ENCODE measurements at places on chromosomes 2 and 18. TPM values are rescaled to one million over a fixed set of nuclear protein-coding genes. Genes with fewer than 3 reads are reported as not detected.

DNA sequence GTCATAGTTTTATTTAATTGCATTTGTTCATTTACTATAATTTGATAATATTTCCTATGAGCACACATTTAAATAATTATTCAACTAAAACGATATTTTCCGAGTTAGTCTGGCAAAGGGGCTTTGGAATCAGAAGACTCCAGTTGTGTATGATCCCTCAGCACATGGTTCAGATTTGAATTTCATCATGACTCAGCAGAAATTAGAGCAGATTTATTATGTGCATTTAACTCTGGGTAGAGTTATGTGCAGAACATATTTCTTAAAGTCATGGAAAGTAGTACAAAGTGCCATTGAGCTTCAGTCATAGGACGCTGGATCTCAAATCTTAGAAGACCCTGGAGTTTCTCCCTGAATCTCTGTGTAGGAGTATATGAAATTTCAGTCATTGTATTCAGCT is 106.7 kb downstream of the ADCYAP1 start:
- no peak overlapping the region for H3K27ac ChIP-seq
- no peak for DNase-seq
- H3K36me3 ChIP-seq, result no peaks in the 10 kb centered on the region
- H3K27me3 ChIP-seq, result no peaks in the 10 kb centered on the region
- H3K4me1 ChIP-seq, result no peaks in the 10 kb centered on the region

DNA sequence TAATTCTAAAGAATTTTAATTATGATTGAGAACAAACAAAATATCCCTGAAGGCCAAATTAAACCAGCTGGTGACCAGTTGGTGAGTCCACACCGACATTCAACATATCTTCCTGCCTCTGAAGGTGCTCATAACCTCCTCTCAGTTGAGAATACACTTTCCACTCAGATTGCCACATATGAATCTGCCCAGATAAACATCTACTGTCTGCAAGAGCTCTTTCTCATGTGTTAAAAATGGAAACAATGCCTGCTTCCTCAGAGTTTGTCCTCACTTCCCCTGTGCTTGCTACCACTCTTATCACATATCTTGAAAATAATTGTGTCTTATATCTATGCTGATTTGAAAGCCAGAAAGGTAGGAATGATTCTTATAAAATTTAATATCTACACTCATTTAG is 177.7 kb upstream of the GULP1 start:
- no peak for DNase-seq
- H3K4me1 ChIP-seq, result no peaks in the 10 kb centered on the region
- H3K27me3 ChIP-seq, result no peaks in the 10 kb centered on the region
- H3K27ac ChIP-seq, result no peak overlapping the region
- no peaks in the 10 kb centered on the region for H3K36me3 ChIP-seq

- H3K27me3 ChIP-seq, result no peaks in the 10 kb centered on the region
- H3K36me3 ChIP-seq, result peaks cover 16% of the 10 kb centered on the region
- H3K4me3 ChIP-seq, result no peak overlapping the region
- no peak overlapping the region for H3K27ac ChIP-seq
Observed at GRCh38 chr2:159119652-159120257, 151.3 kb downstream of the TANC1 start.

Gene TNP1
- total RNA-seq, result not detected

DNA sequence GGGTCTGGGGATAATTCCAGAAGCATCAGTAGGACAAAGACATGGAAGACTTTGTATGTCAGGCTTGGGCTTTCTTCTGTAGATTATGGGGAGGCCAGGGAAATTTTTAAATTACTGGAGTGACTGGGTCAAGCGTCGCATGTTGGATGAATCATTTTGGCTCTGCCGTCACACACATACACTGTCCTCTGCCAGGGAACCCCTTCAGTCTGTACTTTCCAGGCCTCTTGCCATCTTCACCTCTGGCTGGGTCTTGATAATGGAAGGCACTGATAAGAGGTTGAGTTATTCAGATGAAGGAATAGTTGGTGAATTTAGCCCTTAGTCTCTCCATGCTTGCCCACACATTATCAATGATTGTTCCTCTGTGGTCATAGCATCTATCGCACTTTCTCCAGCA is 895.1 kb upstream of the CELF4 start:
- no peak for DNase-seq
- H3K27me3 ChIP-seq, result no peaks in the 10 kb centered on the region
- no peak overlapping the region for H3K27ac ChIP-seq
- no peak overlapping the region for H3K4me3 ChIP-seq
- no peaks in the 10 kb centered on the region for H3K36me3 ChIP-seq
- H3K4me1 ChIP-seq, result no peaks in the 10 kb centered on the region

DNA sequence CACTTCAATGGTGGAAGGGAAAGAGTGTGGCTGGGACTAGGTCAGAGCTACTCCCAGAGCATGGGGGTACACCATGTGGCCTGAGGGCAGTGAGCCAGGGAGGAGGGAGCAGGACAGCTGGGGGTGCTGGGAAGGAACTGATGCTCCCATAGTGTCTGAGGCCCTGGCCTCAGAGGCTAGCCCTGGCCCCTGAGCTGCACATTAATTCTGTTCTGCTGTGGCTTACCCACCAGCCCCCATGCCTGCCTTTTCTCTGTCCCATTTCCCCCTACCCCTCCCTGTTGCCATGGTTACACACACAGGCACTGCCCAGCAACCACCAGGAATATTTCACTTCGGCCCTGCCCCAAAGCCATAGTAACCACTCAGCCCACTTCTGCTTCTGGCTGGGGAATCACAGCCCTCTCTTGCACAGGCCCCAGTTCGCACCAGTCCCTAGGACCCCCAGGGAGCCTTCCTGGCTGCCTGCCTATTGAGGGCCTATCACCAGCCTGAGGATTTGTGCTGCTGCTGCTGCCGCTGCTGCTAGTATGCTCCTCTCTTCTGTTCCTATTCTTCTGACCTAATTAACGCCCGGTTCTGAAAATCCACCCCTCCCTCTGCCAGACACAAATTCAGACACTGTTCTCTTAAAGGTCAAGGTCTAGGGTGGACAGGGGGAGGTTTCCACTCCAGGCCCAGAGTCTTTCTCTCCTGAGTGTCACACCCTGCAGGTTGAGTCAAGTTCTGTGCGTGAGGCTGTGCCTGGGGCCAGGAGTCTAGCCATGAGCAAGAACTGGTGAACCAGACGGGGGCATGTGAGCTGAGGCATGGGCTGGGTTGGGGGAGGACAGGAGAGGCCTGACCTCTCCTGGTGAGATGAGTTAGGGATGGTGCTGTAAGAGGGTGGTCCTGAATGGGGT is 87.1 kb upstream of the MCFD2 start:
- H3K27me3 ChIP-seq, result no peaks in the 10 kb centered on the region
- H3K4me1 ChIP-seq, result peaks cover 22% of the 10 kb centered on the region
- peaks cover 17% of the 10 kb centered on the region for H3K36me3 ChIP-seq

DNA sequence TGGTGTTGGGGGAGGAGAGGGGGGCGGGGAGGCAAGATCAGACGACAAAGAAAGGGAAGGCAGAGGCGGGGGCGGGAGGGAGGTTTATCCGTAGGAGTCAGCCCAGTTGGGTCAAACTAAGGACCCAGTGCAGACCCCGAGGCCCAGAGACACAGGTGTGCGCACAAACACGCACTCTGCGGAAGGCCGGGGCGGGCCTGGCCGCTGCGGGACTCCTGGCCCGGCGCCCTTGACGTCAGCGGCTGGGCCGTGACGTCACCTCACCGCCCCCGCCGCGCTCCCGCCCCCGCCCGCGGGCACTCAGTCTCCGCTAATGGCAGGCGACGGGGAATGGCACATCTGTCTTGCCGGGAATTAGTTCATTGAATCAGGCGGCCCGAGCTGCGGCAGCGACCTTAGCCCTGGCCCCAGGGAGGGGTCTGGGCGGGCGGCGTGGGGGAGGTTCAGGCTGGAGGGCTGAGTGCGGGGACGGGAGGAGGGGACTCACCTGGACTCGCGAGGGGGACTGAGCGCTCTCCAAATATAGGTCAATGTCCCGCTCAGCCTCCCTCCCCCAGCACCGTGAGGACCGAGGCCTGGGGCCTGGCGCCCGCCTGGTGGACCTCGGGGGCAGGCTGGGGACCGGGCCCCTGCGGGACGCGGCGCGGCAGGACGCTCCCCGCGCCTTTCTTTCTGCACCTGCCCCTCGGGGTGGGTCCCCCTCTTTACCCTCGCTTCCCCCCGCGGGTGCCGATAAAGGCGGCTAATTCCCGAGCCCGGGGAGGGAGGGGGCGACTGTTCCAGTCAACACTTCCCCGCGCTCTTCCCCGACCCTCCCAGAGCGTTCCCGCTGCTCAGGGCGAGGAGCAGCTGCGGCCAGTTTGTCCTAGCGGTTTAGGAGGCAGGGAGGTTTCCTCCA is 15.5 kb upstream of the ECEL1 start:
- H3K27me3 ChIP-seq, result no peaks in the 10 kb centered on the region
- H3K4me1 ChIP-seq, result peaks cover 10% of the 10 kb centered on the region
- H3K36me3 ChIP-seq, result no peaks in the 10 kb centered on the region

- no peaks in the 10 kb centered on the region for H3K27me3 ChIP-seq
- H3K27ac ChIP-seq, result no peak overlapping the region
- H3K4me1 ChIP-seq, result no peaks in the 10 kb centered on the region
Observed at GRCh38 chr18:69000366-69000765, 202.5 kb downstream of the CCDC102B start.

GRCh38 chr18:35407871-35408481 is 30.8 kb upstream of the ZNF396 start:
- H3K4me1 ChIP-seq, result peaks cover 9% of the 10 kb centered on the region
- H3K27ac ChIP-seq, result peak overlapping the region; percentile 80
- no peaks in the 10 kb centered on the region for H3K36me3 ChIP-seq
- no peak for DNase-seq
- H3K27me3 ChIP-seq, result no peaks in the 10 kb centered on the region

Gene MYO3B
- 0.18 TPM for total RNA-seq

GRCh38 chr2:100877555-100877954 is 57.6 kb downstream of the NPAS2 start:
- no peaks in the 10 kb centered on the region for H3K27me3 ChIP-seq
- peak overlapping the region; percentile 40 for H3K27ac ChIP-seq
- no peak for DNase-seq

DNA sequence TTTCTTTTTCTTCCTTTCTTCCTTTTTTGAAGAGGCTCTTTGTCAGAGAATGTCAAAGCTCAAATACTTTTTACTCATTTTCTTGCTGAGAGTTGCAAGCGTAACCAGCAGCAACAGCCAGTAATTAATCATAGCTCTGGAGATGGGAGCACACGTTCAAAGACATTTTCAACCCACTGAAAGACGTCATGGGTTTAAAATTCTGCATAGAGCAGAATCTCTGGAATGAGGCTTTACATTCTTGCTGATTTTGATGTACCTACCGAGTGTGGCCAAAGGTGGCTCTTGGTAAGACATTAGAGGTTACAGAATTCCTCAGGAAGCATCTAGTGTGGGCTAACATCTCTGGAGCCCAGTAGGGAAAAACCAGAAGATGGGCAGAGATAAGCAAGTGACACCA is 292.5 kb downstream of the MTX2 start:
- H3K4me1 ChIP-seq, result no peaks in the 10 kb centered on the region
- H3K27me3 ChIP-seq, result peaks cover 92% of the 10 kb centered on the region
- no peak overlapping the region for H3K27ac ChIP-seq
- no peak for DNase-seq
- H3K4me3 ChIP-seq, result no peak overlapping the region
- H3K36me3 ChIP-seq, result no peaks in the 10 kb centered on the region

GRCh38 chr2:199684168-199684567 is 166.8 kb downstream of the FTCDNL1 start:
- H3K4me1 ChIP-seq, result no peaks in the 10 kb centered on the region
- DNase-seq, result no peak
- no peaks in the 10 kb centered on the region for H3K36me3 ChIP-seq
- H3K27ac ChIP-seq, result no peak overlapping the region
- H3K27me3 ChIP-seq, result no peaks in the 10 kb centered on the region
- H3K4me3 ChIP-seq, result no peak overlapping the region

- H3K4me3 ChIP-seq, result no peak overlapping the region
- H3K36me3 ChIP-seq, result no peaks in the 10 kb centered on the region
- H3K27ac ChIP-seq, result no peak overlapping the region
- H3K4me1 ChIP-seq, result no peaks in the 10 kb centered on the region
- no peaks in the 10 kb centered on the region for H3K27me3 ChIP-seq
Observed at GRCh38 chr2:170836027-170836426, 19.3 kb downstream of the GAD1 start.

Gene PSMA8
- total RNA-seq, result not detected

Gene ZEB2
- total RNA-seq, result 8.6 TPM

DNA sequence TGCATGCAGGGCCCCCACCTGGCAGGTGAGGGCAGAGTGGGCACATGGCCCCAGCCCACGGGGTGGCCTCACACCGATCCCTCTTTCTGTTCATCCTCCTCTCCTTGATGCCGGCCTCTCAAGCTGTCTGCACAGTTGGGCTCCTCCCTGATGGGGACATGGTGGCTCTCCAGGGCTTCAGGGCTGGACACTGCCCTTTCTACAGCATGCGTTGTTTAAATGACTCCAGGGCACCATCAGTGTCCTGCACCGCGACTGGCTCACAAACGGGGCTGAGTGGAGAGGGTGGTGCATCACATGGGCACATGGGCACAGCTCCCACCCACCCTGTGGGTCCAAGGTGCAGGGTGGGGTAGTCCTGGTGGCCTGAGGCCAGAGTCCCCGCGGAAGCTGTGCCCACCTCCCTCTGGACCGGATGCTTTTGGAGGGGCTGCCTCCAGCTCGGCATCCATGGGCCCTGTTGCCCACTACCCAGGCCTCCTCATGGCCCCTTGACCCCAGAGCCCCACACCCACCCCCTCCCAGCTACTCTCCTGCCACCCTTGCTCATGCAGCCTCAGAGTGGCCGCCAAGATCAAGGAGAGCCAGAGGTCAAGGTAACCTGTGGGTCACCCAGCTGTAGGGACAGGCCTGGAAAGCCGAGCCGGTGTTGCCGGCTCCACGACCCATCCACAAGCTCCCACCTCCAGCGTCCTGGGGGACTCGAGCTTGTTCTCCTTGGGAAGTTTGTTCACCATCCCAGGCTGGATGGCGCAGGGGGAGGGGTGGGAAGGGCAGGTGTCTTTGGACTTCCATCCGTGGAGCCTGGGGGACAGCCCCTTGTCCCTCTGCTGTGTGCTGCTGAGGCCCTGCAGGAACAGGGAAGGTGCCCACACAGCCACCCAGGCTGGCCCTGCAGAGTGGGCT is 12.3 kb upstream of the SNED1 start:
- H3K36me3 ChIP-seq, result no peaks in the 10 kb centered on the region
- H3K27me3 ChIP-seq, result no peaks in the 10 kb centered on the region
- H3K27ac ChIP-seq, result no peak overlapping the region
- no peak for DNase-seq

- H3K4me1 ChIP-seq, result peaks cover 7% of the 10 kb centered on the region
- no peaks in the 10 kb centered on the region for H3K27me3 ChIP-seq
- DNase-seq, result no peak
- no peak overlapping the region for H3K27ac ChIP-seq
Observed at GRCh38 chr2:160275656-160276055, 75.6 kb upstream of the ITGB6 start.

DNA sequence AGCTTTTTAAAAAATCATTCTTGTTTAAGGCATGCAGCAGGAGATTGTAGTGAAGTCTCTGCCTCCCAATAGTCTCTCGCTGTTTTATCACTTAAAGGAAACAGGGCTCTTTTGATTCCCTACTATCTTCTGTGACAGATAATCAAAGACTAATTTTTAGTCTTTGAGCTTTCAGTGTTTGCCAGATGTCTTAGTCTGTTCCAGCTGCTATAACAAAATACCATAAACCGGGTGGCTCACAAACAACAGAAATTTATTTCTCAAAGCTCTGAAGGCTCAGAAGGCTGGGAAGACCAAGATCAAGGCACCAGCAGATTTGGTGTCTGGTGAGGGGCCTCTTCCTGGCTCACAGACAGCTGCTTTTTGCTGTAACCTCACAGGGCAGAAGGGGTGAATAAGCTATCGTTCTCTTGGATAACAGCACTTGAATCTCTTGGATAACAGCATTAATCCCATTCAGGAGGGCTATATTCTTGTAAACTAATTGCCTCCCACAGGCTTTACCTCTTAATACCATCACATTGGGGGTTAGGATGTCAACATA is 37.8 kb upstream of the STAT4 start:
- no peak overlapping the region for H3K27ac ChIP-seq
- H3K27me3 ChIP-seq, result no peaks in the 10 kb centered on the region
- no peak overlapping the region for H3K4me3 ChIP-seq
- DNase-seq, result no peak
- no peaks in the 10 kb centered on the region for H3K4me1 ChIP-seq

Gene GLI2
- total RNA-seq, result 1.3 TPM
